Hematopoietic multipotent progenitor cell (in vitro differentiated cells): ENCODE measurements at places on chromosomes 12 and 14. TPM values are rescaled to one million over a fixed set of nuclear protein-coding genes. Genes with fewer than 3 reads are reported as not detected.

Gene TXNDC16
- total RNA-seq = 3.8 TPM

Gene ESYT1
- 254 TPM for total RNA-seq

Gene OAS1
- total RNA-seq = 24.5 TPM

Gene TAS2R42
- not detected for total RNA-seq

Gene VRTN
- under 0.01 TPM for total RNA-seq

Gene FAM234B
- 12.7 TPM for total RNA-seq

Gene AHNAK2
- under 0.01 TPM for total RNA-seq

Gene CCDC197
- not detected for total RNA-seq

Gene MMP19
- total RNA-seq = 0.27 TPM

Gene MYH7
- total RNA-seq = not detected

Gene FAIM2
- total RNA-seq = under 0.01 TPM

Gene PAH
- not detected for total RNA-seq

Gene NID2
- total RNA-seq = 1.1 TPM

Gene INSM2
- total RNA-seq = not detected

Gene CLECL1
- 0.27 TPM for total RNA-seq

Gene SYNE2
- 1.1 TPM for total RNA-seq

Gene FGF23
- not detected for total RNA-seq

Gene DPF3
- under 0.01 TPM for total RNA-seq

Gene DHRS2
- under 0.01 TPM for total RNA-seq

Gene P2RX2
- not detected for total RNA-seq

Gene SPIC
- not detected for total RNA-seq

Gene CAND1
- 39.6 TPM for total RNA-seq

Gene OTUB2
- total RNA-seq = 0.54 TPM

Gene LPAR5
- 3.8 TPM for total RNA-seq

Gene SLC6A15
- not detected for total RNA-seq

Gene EPYC
- not detected for total RNA-seq
